CD4-positive, alpha-beta T cell treated with Interferon gamma for 1 hour (primary cell): ENCODE measurements at places on chromosomes 4 and X.

DNA sequence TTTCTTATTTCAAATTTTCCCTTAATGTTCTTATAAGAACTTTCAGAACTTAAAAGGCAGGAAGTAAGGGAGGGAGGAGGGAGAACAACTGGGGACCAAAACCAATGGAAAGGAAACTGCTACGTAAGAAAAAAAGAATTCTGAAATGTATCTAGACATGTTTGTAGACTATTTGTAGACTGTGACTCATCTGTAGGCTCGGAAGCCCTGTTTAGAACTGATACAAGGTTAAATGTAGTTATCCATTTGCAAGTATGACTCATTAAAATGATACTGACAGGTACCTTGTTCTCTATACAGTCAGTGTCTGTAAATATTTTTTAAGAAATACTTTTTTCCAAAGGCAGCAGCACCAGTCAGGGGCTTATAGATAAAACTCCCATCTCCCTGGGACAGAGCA, 202.0 kb downstream of the DHX15 start:
- DNase-seq: no peak

- DNase-seq: no peak
These were observed 5.5 kb upstream of the NXF3 start for GRCh38 chrX:103098488-103098887.

DNA sequence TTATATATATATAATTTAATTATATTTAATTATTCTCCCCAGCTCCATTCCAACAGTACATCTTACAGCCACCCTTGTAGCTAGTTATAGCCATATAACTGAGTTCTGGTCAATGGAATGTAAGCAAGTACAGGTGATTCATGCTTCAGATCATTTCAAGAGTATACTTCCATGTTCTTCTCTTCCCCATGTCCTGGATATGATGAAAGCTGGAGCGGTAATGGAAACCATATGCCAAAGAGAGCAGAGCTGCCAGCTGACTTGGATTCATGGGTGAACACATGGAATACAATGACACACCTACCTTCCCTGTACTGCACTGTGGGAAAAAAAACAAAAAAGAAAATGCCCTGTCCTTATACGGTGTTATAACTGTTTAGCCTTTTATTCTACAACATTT, 17.5 kb upstream of the CORIN start:
- DNase-seq: no peak

DNA sequence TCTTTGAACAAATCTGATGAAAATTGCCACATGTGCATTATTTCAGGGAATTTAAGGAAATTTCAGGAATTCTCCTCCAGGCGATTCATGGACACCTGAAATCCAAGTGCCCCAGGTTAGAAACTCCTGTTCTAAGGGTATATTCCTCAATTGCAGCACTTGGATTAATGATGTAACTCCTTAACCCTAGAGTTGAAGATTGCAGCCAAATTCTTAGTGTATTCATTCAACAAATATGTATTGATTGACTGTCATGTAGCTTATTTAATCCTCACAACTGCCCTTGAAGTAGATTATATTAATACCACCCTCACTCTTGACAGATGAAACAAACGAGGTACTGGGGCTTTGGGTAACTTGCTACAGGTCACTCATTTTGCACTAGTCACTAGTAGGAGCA, 11.3 kb downstream of the CETN2 start:
- DNase-seq: no peak

DNA sequence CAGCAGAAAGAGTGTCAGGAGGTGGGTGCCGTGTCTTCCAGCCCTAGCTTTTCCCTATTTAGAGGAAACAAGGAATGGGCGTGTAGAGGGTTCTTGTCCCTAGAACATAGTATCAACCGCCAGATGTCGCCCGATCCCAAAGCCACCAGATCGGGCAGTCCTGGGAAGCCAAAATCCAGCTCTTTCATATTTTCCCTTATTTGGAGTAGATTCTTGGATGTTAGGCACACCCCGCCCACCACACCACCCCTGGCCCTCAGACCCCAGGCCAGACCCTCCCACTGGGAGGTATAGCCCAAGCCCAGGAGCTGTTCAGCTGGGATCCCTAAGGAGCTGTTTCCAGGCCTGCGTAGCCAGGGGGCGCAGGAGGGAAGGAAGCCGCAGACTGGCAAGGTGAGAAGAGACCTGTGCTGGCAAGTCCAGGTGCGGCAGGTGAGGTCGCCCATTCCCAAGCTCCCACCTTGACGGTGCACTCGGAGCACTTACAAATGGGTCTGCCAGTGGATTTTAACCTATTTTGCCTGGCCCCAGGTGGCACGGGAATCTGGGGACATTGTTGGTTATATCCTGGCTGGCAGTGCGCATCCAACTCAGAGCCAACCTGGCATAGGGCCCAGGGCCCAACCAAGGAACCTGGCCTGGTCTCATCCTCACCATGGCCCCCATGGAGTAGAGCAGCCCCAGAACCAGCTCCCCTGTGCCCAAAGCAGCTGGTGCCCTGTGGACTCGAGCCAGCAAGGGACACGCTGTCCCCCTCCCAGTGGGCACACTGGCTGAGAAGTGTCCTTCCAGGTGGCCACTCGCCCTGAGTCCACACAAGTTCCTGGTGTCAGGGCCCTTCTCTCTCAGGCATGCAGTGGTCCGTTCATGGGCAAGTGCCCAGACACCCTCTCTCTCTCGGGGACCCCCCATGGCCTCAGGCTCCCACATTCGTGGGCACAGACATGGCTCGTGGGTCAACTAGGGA, 811 bp downstream of the FLNA start:
- no peak for DNase-seq

DNA sequence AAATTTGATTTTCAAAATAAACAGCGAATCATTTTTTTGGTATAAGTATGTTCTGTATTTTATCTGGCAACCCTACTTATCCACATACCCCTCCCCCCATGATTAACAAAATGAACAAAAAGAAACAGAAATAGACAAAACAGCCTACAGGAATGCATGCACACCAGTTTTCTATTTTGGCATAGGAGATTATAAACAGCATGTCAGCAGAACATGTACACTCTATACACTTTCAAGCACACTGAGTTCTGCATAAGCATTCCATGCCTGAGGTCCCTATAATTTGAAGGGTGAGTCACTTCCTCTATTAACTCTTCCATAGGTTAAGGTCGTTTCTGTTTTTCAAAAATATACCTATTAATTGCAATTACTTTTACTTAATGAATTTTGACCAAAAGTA, 28.0 kb upstream of the ZNF280C start:
- no peak for DNase-seq

- no peak for DNase-seq
These were observed 18.5 kb downstream of the CNOT6L start for GRCh38 chr4:77800483-77801259.

GRCh38 chrX:45769761-45770582, 569.3 kb upstream of the DIPK2B start:
- DNase-seq: peak; percentile 82

GRCh38 chr4:8852118-8852704, 19.4 kb downstream of the HMX1 start:
- no peak for DNase-seq
